ENCODE measurements at places on chromosomes 7 and 10.

DNA sequence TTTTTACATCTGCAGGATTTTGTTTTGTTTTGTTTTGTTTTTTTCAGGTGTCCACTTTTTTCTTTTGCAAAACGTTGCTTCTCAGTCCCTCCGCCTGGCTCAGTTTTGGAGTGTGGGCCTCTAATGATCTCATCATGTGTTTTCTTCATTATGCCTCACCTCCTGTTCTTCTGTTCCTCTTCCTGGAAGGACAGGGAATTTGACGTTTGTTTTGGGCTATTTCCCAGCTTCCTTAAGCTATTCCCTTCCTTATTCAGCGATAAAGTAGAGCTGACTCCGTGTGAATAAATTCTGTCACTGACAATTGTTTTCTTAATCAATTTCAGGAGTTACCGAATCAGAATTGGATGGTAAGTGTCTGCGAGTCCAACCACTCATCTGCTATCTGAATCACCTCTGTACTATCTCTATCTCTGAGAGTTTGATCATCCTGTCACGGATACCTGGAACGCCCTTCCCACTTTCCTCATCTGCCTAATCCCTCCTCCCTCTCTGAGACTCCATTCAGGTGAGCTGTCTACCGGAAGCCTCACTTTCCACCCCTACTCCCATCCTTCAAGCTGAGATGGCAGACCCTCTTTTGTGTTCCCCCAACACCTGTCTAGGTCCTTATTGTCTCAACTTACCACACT is 218.4 kb downstream of the GATA3 start:
- no peak for DNase-seq

DNA sequence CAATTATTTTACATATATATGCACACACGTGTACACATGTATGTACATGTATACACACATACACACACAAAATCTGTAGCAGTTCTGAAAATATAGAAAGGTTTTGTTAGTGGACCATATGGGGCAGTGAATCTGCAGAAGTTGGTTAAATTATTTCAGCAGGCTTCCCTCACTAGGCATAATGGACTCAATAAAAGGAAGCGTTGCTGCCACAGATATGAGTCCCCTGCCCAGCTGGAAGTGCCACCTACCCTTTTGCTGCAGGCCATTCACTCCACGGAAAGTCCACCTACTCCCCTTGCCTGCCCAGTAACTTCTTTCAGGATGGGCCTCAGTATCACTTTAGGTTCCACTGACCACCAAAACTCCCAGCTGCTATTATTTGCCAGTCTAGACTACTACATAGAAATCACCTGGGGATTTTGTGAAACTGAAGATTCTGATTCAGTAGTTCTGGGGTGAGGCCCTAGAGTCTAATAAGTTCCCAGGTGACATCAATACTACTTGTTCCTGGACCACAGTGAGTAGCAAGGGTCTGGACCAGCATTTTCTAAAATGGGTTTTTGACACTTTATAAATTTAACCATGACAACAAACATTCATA is 29.3 kb upstream of the CROT start:
- DNase-seq, result no peak

GRCh38 chr10:124996127-124996853 is 54.4 kb downstream of the ZRANB1 start:
- DNase-seq, result no peak

DNA sequence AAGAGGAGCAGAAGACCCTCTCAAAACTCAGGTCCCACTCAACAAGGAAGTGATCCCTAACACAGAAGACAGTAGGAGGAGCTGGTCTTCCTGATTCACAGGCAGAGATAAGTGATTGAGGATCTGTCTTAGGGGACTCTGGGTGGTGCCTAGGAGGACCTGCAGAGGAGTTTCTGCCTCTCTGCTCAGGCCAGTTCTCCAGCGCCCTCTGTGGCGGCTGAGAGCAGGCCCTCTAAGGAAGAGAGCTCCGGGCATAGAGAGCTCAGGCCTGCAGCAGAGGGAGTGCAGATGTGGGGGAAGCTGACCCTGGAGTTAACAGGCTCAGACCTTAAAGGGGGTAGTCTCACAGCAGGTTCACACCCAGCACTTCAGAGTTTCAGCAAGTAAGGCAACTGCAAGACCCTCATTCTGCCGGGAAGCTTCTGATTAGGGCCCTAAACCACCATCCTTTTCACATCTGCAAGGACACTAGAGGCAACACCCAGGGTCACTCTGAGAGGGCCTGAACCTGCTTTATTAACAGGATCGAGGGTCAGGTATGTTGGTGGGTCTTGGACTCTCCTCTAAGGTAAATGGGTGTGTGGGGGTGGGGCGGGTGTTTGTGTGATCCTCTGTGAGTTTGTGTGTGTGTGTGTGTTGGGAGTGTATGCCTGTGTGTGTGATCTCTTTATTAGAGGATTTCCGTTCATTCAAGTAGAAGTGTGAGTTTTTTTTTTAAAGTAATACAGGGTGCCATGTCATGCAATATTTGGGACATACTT is 57.6 kb upstream of the TARP start:
- no peak for DNase-seq

- DNase-seq, result no peak
Observed at GRCh38 chr7:54864663-54865062, 105.7 kb upstream of the SEC61G start.

DNA sequence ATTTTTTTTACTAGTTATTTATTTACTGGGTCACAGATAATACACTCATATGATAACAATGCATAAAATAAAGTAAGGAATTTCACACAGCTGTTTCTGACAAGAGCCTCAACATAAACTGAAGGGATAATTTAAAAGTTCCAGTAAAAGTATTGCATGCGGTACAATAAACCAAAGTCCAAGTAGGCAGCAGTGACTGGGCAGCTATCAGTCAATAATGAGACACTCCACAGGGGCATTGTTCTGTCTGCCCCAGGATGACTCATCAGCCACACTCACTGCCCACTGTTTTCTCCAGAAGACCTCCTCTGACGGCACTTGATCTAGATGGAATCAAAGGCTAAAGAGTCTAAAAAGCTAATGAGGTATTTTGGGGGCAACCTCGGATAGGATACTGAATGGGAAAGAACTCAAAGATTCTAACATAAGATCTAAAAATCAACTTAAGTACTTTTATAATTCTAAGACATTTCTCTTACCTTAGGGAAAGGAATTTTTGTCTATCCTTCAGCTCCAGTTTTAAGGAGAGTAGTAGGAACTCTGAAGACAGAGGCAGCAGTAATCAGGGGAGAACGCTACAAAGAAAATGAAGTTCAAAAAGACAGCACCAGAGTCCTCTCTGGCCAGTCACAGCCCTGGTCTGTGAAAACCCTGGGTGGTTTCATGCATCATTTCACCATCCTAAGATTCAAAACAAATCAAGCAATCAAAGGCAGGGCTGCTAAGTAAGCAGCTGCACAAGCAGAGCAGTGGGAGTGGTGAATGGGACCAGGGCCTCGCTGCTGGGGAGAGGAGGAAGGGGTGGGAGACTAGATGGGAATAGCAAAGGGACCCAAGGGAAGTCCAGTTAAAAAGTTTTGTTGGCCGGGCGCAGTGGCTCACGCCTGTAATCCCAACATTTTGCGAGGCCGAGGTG is 175.1 kb downstream of the AVL9 start:
- no peak for DNase-seq

GRCh38 chr7:30980751-30981150 is 17.0 kb downstream of the GHRHR start:
- DNase-seq, result peak; percentile 13

DNA sequence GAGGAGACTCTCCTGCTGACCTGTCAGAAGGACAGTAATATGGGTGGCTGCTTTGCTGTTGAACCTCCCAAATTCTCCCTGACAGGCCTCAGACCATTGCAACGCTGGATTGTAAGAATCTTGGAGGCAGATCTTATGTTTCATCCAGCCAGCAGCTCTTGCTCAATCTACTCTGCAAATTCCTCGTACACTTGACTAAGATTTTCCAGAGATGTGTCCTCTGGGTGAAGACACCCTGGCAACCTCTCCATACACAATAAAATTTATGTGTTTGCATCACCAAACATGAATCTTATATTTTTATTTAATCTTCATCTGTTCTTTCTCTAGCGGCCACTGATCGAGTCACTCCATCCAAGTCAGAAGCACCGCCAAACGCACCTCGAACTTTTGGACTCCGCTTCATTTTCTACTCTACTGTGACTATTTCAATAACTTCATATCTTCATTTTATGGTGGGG is 623.1 kb downstream of the ACTR3B start:
- DNase-seq, result no peak

- no peak for DNase-seq
Observed at GRCh38 chr7:52639981-52640380, 395.5 kb upstream of the POM121L12 start.

GRCh38 chr10:10207538-10207937 is 810.1 kb upstream of the CELF2 start:
- DNase-seq, result no peak

GRCh38 chr7:75850235-75850634 is 28.6 kb upstream of the RHBDD2 start:
- DNase-seq, result no peak

DNA sequence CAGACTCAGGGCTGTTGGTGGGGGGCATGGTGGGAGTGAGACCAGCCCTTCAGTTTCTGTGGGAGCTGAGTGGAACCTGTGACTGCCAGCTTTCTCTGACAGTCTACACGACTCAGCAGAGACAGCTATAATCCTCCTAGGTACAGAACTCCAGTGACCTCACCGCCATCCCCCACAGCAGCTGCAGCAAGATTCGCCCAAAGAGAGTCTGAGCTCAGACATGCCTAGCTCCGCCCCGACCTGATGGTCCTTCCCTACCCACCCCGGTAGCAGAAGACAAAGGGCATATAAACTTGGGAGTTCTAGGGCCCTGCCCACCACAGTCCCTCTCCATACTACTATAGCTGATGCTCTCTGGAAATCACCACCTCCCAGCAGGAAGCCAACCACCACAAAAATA is 500.1 kb downstream of the ETV1 start:
- DNase-seq, result no peak

DNA sequence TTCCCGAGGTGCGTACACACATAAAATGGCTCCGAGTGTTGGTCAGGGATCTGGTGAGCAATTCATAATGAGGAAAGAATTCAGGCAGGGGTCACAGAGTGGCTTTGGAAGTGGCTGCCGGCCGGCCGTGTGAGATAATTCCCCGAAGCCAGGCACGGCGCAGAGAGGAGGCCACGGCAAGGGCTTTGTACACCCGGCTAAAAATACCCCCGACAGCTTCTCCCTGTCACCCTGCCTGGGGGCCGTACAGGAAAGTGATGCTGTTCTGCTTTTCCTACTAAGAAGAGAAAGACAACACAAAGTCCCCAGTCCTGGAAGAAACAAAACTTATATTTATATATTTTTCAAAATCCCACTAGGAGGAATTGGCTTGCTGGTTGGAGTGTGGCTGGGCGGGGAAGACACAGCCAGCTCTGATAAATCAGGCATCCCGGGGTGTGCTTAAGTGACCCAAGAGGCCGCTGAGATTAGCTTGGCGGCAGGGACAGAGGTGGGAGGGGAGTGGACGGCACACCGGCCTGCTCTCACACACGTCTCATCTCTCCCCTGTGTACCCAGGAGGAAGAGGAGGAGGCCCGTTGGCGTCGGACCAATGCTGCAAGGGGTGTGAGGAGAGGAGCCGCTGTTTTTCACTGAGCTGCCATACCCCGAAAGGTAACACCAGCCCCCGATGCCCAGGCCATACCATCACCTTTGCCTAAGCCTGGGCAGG is 70.5 kb downstream of the ZMIZ1 start:
- no peak for DNase-seq

- no peak for DNase-seq
Observed at GRCh38 chr7:138982204-138982623, 1.0 kb upstream of the KIAA1549 start.

DNA sequence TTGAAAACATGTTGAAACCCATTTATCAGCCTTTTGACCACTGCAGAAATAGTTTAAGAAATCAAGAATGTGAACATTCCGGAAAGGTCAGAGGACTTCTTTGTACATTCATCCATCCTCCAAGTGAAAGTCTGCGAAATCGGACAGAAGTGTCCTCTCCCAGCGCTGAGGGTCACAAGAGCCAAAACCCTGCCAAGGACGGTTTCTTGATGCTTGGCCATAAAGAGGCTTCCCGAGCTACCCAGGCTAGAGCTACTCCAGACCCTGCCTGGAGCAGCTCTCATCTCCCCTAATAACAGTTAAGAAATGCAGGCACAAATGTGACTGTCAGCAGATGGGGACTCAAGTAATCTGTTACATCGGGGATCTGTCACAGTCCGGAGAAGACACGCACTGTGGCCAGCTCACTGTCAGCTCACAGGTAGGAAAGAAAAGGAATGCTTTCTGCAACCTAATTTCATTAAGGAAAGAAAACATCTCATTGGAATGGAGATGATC is 4.5 kb upstream of the CYTH3 start:
- DNase-seq, result no peak

GRCh38 chr7:28774261-28774988 is 183.7 kb downstream of the TRIL start:
- no peak for DNase-seq

GRCh38 chr7:2373124-2373556 is 18.5 kb downstream of the EIF3B start:
- no peak for DNase-seq

DNA sequence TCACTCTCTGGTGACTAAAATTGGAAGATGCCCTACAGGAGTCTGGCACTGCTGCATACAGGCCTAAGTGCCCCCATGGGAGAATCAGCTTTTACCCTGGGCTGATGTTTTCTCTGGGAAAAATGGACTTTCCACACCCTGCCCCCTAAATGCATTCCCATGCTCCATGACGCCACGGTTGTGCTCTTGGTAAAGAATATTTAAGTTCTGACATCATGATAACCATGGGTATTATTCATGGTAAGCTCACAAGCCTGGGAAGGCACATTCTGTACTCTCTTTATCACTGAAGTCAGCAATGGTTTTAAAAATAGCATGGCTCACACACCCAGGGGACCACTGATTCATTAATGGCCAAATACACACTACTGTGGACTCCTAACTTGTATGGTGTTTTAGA is 43.4 kb downstream of the HIPK2 start:
- DNase-seq, result no peak

DNA sequence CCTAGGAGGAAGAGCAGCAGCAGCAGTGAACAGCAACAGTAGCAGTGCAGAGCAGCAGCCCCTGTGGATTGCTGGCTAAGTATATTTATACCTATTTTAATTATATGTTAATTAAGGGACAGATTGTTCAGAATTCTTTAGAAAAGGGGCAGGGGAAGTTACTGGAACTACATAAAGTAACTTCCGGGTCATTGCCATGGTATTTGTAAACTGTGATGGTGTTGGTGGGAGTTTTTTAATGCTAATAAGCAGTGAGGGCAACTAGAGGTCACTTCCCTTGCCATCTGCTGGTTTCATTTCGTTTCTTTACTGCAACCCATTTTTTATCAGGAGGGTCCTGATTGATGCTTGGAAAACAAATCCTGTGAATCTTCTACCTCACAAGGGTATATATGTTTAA is 229.8 kb upstream of the PODXL start:
- DNase-seq, result no peak

DNA sequence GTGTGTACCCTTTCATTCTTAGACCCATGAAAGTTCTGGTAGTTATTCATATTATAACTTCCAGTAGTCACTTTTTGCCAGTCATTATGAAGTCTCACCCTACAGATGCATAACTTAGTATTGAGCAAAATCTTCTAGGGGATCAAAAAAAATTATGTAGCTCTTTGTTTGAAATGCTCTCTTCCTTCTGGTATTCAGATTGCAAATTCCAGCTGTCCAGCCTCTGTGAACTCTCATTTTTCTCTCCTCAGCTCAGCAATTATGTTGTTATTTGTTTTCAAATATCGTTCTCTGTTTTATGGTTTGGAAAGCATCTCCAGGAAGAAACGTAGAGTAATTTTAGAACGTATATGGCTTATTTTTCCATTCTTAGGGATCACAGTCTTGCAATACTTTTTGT is 442.5 kb downstream of the SEMA3D start:
- no peak for DNase-seq
